ENCODE measurements at places on chromosomes 5 and 9. TPM values are rescaled to one million over a fixed set of nuclear protein-coding genes. Genes with fewer than 3 reads are reported as not detected.

DNA sequence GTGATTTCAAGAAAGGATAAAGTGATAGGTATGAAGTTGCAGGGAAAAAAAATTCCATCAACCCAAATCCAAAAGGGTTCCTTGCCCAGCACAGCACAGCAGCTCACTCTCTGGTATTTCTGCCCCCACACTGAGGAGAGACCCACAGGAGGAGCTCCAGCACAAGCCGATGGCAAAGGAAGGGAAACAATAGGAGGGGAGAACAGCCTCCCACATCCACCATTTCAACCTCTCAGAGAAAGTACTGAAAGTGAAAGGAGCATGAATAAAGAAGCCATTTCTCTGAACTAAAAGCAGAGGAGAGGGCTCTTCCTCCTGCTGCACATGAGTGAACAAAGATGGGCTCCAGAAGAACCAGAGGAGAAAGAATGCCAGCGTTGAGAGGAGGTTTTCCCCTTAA, 54.9 kb upstream of the ZSWIM6 start:
- DNase-seq: no peak

The CAMK4 gene
- 16.6 TPM for polyA plus RNA-seq

DNA sequence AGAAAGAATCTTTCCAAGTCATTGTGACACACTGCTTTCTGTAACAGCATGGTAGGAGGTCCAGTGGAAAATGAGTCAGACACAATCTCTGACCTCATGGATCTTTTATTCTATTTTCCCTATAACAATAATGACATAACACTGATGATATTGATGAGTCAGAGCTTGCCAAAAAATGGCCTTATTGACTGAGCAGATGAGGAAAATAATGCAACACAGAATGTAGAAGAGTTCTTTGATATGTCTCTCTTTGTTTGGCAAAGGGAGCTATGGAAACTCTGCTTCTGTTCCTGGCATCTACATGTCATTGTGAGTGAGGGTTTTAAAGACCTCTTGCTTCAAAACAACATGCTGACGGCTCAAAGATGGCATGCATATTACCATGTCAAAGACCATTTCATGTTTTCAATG, 443.1 kb upstream of the ZNF608 start:
- no peak for DNase-seq

The ZDHHC11B gene
- 39.3 TPM for polyA plus RNA-seq

DNA sequence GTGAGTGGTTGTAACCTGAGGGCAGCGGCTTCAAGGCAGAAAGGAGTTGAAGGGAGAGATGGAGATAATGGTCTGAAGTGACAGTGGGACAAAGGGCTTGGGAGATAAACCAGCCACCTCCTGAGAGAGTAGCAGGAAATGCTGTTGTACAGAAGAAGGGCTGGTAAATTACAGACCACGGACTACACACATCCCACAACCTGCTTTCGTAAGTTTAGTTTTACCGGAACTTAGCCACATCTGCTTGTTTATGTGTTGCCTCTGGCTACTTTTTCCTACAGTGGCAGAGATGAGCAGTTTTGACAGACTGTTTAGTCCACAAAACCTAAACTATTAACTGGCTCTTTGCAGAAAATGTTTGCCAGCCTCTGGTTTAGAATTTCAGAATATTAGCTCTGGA, 269.5 kb downstream of the ARHGEF28 start:
- DNase-seq: no peak

All from right lung (tissue), 10 donors.